ENCODE measurements at places on chromosomes 5 and 9. TPM values are rescaled to one million over a fixed set of nuclear protein-coding genes. Genes with fewer than 3 reads are reported as not detected.

Gene FUT7
- 2.5 TPM for total RNA-seq

Gene GDA
- not detected for total RNA-seq

Gene ADAMTS2
- not detected for total RNA-seq

Gene ISOC1
- total RNA-seq = 14.7 TPM

Gene GOLM1
- 1.2 TPM for total RNA-seq

Gene OSMR
- 0.05 TPM for total RNA-seq

Gene KDM4C
- 53.4 TPM for total RNA-seq

Gene PLAC8L1
- total RNA-seq = 0.42 TPM

Gene OR13C2
- total RNA-seq = not detected

Gene CCDC187
- not detected for total RNA-seq

Gene SPATA6L
- total RNA-seq = 0.29 TPM

Gene GABRP
- not detected for total RNA-seq

DNA sequence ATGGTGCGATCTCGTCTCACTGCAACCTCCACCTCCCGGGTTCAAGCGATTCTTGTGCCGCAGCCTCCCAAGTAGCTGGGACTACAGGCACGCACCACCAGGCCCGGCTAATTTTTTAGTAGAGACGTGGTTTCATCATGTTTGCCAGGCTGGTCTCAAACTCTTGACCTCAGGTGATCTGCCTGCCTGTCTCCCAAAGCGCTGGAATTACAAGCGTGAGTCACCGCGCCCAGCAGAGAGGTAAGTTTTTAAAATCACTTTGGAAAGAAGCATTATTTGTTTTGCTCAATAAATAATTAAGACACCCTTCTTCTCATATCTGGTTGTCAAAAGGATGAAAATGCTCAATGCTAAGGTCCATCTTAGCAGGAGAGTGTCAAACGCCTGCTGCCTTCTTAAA is 48.5 kb upstream of the STXBP1 start:
- DNase-seq = no peak

DNA sequence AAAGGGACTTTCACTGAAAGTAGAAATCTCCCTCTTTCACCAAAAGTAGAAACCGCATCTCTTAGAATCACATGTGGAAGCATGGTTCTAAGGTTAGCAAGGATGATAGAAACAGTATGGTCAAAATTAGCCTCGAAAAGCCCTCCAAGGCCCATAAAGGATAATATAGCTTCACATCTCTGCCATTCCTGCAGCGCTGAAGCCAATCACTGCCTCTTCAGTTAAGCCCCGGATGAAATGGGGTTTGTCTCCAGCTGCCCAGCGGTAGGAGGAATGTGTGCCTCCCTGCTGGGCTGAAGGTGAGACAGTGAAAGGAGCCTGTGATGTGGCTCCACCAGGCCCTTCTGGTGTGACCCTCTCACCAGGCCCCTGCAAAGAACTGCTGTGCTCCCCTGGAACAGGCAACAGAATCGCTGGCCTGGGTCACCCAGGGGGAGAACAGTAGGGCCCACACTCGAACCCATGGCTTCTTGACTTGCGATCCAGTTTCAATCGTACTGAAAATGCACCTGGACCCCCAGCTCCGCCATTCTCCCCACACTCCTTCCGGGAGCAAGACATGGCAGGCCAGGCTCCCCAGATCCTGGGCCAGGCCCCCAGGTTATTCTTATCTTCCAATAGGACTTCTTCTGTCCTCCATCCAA is 47.2 kb downstream of the CAMK2A start:
- no peak for DNase-seq

DNA sequence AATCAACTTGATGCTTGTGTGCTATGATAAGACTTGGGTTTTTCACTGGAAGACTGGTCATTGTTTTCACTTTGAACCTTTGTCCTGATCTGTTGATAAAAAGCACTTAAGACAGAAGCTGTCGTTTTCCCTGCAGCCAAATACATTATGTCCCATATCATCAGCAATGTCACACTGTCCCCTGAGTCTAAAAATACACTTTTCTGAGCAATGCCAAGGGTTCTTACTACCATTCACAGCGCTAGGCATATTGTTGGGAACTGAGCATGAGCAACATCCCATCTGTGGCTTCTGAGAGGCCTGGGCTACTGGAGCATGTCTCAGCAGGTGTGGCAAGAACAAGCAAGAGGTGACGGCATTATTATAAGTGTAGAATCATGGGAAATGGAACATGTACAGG is 81.8 kb downstream of the SEMA6A start:
- no peak for DNase-seq

- no peak for DNase-seq
Measured at GRCh38 chr5:129904667-129905472, 605 bp downstream of the CHSY3 start.

- no peak for DNase-seq
Measured at GRCh38 chr9:3758816-3759576, 233.2 kb upstream of the RFX3 start.

DNA sequence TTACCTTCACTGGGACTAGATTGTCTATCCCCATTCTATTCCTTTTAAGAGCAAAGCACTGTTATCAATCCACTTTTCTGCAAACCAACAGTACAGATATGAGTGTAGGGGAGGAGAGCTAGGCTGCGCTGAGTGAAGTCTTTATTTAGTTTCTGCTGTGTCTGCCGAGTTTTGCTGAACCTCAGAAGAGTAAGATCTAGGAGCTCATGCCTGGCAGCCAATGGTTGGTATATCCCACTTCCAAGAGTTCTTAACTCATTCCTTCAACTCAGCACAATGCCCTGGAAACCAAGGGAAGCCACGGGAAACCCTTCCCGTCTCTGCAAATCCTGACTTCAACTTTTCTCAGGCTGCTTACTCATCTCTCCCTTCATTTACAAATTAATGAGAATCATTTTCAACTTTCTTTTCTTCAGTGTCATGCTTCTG is 58.0 kb upstream of the JAK2 start:
- DNase-seq = no peak

DNA sequence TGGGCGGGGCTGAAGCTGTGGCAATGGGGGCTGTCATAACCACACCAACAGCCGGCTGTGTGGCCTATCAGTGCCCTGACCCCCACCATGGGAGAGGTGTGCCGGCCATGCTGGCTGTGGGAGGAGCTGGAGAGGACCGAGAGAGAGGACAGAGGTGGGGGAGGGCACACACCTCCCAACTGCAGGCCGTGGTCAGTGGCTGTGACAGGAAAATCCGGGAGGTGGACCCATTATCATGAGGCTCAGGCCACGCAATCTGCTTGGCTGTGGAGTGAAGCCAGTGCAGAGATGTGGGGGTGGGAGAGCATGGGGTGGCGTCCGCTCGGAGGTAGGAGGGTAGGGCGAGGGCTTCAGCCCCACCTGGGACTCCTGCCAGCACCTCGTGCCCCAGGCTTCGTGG is 136.1 kb downstream of the RXRA start:
- DNase-seq = no peak

GRCh38 chr9:97411789-97412625 is at the start of gene TDRD7:
Gene TDRD7 (plus strand): TSS chr9:97412096. CDS start chr9:97428466, 16,370 bp downstream.
- peak; percentile 88 for DNase-seq

DNA sequence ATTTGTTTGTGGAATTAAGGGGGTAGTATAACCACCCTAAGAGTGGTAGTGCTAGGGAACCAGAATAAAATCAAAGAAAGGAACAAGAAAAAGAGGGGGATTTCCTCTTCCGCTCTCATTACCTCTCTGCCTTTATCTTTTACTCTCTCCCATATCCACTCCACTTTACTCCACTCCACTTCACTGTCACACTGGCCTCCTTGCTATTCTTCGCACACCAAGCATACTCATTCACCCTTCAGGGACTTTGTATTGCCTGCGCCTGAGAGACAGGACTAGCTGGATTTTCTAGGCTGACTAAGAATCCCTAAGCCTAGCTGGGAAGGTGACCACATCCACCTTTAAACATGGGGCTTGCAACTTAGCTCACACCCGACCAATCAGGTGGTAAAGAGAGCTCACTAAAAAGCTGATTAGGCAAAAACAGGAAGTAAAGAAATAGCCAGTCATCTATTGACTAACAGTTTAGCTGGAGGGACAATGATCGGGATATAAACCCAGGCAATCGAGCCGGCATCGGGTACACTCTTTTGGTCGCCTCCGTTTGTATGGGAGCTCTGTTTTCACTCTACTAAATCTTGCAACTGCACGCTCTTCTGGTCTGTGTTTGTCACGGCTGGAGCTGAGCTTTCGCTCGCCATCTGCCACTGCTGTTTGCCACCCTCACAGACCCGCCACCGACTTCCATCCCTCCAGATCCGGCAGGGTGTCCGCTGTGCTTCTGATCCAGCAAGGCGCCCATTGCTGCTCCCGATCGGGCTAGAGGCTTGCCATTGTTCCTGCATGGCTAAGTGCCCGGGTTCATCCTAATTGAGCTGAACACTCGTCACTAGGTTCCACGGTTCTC is 121.8 kb downstream of the FAM170A start:
- no peak for DNase-seq

DNA sequence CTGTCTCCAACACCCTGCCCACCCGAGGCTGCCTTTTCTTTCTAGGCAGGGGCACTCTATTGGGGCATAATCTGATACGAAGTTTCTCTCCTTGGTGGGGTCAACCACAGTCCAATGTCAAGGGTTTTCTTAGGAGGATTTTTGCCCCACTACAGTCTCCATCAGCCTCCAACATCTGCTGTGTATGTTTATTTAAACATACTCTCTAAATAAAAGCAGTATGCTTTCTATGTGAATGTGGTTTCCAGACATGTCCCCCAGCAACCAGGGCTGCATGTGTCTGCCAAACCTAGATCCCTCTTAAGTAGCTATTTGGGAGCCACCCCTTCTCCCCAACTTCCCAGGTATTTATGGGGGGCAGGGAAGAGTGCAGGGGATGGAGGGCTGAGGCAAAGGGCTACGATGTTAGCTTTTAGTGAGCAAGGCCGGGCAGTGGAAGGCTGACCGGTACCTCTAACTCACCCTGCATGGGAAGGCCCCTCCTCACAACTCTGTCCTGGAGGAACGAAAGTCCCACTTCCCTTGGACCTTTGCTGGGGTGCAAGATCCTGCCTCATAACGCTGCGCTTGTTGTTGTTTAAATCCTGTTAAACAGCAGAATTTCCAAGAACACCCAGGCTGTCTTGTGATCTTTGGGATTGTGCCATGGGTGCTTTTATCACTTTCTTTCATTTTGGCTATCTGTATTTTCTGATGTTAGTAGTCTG is 75.4 kb downstream of the NREP start:
- no peak for DNase-seq

DNA sequence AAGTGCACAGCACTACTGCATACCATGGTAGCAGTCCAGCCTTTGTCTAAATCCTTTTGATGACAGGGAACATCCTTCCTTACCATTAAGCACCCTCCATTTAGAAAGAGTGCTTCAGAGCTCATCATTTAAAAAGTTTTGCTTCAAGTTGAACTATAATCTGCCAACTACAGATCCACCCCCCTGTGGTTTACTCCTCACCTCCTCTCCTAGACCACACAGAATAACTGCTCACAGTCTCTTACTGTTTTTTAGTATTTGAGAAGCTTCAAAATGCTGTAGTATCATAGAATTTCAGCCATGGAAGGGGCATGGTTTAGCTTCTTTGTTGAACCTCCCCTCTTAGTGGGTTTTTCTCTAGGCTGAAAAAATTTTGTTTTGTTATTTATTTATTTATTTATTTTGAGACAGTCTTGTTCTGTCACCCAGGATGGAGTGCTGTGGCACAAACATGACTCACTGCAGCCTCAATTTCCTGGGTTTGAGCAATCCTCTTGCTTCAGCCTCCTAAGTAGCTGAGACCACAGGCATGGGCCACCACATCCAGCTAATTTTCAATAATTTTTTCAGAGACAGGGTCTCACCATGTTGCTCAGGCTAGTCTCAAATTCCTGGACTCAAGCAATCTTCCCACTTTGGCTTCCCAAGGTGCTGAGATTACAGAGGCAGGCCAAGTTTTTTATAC is 384.3 kb upstream of the RFX3 start:
- DNase-seq = no peak

GRCh38 chr5:138354926-138355378 is 2.5 kb downstream of the KDM3B start:
- DNase-seq = peak; percentile 57
